Endothelial cell (in vitro differentiated cells): ENCODE measurements at places on chromosomes 3 and 15.
A peak's percentile ranks its signal among the peaks of the same experiment; 100 is the strongest.

DNA sequence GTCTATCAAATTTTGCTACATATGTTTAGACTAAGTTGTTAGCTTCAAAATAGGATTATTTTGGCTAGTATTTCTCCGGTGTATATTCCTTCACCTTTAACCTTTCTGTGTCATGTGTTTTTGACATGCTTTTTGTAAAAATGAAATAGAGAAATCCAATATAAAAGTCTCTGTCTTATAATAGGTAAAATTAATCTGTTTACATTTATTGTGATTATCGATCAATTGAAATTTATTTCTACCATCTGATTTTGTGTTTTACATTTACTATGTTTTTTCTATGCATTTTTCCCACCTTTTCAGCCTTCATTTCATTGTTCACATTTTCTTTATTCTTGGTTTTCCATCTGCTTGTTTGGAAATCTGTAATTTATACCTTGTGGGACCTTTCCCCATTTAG, 11.7 kb upstream of the LHFPL4 start:
- DNase-seq = no peak

- DNase-seq = no peak
Measured at GRCh38 chr3:175737646-175738572, 878.8 kb downstream of the NAALADL2 start.

GRCh38 chr15:59691194-59691805, 2.2 kb upstream of the BNIP2 start:
- peak; percentile 23 for DNase-seq

- no peak for DNase-seq
Measured at GRCh38 chr15:69852482-69852881, 245.2 kb downstream of the TLE3 start.

DNA sequence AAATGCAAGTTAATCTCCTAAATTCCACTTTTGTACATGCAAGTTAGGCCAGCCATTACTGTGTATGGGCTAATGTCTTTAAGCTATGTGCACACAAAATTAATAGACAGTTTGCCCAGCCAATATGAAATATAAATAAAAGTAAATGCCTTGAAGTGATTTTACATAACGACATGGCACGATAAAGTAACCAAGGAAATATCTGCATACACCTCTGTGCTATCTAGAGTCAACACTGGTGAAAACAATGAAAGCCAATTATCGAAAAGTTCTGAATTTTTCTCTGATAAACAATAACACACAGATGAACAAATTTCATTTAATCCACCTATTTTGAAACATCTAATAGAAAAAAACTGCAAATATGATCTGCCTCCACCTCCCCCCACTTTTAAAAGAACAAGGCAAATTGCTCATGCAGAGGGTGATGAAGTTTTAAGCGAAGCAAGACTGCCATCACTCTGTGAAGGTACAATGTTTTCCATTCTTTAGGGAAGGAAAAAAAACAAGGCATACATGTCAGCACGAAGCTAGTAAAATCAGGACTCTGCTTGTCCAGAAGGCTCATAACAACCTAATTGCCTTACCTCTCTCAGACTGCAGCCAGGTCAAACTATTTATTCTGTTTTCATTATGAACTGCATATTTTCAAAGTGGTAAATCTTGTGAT, 317.7 kb downstream of the MECOM start:
- DNase-seq = no peak

GRCh38 chr3:88311826-88312225, 162.1 kb downstream of the C3orf38 start:
- no peak for DNase-seq

DNA sequence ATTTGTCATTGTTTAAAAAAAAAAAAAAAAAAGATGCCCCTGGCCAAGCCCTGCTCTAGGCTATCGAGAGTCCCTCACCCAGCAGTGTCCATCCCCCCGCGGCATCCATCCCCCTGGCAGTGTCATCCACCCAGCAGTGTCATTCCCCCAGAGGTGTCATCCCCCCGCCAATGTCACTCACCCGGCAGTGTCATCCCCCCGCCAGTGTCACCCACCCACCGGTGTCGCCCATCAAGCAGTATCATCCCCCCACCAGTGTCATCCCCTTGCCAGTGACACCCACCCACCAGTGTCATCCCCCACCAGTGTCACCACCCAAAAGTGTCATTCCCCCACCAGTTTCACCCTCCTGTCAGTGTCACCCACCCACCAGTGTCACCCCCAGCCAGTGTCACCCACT, 99.3 kb upstream of the PRR20G start:
- DNase-seq = no peak

- no peak for DNase-seq
Measured at GRCh38 chr3:160232014-160232413, 6.8 kb downstream of the C3orf80 start.

- no peak for DNase-seq
Measured at GRCh38 chr3:25940935-25941334, 151.0 kb downstream of the OXSM start.

DNA sequence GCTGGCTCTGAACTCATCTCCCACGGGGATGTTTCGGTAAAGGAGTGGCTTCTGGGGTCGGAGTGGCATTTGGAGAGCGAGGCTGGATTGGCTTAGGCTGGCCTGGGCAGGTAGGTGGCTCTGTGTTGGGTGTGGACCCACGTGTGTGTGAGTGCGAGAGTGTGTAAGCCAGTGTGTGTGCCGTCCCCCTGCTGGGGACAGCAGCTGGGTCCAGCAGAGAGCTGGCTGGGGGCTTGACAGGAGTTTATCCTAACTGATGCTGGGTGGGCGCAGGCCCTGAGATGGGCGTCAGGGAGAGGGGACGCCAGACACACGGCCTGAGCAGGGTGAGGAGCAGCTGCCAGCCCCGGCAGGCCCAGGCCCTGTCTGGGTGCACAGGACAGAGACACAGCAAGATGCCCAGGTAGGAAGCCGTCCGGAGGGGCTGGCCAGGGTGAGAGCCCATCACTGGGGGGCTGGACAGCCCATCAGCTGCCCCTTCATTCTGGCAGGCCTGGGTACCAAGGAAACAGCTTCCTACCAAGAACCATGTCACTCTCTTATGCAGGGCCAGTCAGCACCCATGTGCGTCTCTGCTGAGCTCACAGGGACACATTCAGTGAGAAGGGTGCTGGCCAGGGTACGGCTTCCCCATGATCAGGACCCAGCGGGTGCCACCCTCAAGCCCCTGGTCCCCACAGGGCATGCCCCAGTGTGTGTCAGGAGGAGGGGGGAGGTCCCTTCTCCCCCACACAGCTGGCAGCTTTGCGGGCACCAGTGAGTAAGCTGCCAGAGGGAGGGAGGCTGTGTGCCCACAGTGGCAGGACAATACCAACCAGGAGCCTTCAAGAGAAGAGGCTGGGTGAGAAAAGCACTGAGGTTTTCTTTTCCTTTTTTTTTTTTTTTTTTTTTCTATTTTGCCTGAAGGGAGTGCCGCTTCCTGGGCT, 1.1 kb downstream of the PAK6 start:
- no peak for DNase-seq

DNA sequence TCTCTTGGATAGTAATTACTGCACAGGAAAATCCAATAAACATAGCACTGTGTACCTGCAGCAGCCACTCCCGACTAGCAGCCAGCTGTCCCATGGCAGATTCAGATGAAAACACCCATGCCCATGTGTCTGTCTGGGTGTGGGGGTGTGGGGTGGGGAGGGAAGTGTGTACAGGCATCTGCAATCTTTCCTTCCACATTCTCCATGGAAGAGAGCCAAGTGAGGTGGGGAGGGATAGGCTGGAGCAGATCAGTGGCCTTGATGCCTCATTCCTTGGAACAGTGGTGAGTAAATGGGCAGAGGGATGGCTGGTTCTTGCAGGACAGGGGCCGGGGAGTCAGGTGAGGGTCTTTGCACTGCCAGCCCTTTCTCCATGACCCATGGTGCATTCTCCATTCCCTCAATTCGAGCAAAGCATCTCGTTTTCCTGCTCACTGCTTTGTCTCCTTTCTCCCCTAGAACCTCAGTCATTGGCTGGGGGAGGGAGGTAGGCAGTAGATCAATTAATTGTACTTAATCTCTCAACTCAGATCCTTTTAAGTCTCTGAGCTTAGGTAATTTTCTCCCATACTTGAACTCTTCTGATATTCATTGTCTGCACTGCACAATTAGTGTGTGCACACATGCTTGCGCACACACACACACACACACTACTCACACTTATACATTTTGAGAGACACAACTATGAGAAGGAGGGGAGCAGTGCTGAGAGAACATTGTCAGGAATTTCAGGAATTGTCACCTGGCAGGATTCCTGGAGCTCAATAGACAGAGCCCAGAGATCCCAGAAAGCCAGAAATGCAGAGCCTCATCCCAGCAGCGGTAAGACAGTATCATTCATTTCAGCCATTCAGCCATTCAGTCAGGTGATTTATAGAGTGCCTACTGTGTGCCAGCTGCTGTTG, 31.9 kb downstream of the PDIA5 start:
- DNase-seq = no peak

- DNase-seq = no peak
Measured at GRCh38 chr3:155585384-155585783, 159.5 kb downstream of the PLCH1 start.

DNA sequence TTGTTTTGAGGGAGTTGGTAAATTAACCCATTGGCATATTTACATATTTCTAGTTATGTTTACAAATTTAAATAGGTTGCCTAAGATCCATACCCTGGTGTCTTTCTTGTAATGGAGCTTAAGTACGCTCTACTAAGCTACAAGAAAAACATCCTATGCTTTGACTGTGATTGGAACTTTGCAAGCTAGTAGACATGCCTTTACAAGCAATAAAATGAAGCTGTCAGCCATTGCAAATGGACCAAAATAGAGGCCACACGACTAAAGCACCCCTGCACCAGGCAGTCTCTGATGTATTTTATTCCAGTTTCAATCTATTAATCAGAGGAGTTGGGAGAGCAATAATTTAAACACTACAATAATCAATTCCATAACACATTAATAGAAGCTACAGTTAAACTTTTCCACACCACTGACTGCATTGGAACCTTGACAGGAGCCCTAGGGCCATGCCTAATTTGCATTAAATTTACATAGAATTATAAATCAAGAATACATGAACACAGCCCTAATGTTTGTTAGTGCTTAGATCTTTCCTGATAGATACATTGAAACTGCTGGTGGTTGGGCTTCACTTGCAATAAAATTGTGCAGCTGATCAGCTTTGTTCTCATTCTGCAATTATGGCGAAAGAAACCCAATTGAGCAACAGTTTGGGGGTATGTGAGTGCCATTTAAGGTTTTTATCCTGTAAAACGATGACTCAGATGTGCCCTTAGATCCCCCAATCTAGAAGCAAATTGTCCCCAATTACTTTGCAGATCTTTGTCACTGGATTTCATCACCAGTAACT, 360.1 kb downstream of the LSAMP start:
- no peak for DNase-seq

GRCh38 chr15:55669270-55669669, 73.7 kb downstream of the PRTG start:
- DNase-seq = no peak

- no peak for DNase-seq
Measured at GRCh38 chr3:200758-201325, 4.3 kb downstream of the CHL1 start.
